WTC11 (cell line): ENCODE measurements at places on chromosomes 13 and 19. TPM values are rescaled to one million over a fixed set of nuclear protein-coding genes. Genes with fewer than 3 reads are reported as not detected.
A peak's percentile ranks its signal among the peaks of the same experiment; 100 is the strongest.

The FCAR gene
- total RNA-seq = 0.22 to 0.39 TPM in 2 of 3 replicates, not detected in the other

The ZNF554 gene
- 5.7 to 6.2 TPM (median 6.1 TPM) in 3 replicates for total RNA-seq

DNA sequence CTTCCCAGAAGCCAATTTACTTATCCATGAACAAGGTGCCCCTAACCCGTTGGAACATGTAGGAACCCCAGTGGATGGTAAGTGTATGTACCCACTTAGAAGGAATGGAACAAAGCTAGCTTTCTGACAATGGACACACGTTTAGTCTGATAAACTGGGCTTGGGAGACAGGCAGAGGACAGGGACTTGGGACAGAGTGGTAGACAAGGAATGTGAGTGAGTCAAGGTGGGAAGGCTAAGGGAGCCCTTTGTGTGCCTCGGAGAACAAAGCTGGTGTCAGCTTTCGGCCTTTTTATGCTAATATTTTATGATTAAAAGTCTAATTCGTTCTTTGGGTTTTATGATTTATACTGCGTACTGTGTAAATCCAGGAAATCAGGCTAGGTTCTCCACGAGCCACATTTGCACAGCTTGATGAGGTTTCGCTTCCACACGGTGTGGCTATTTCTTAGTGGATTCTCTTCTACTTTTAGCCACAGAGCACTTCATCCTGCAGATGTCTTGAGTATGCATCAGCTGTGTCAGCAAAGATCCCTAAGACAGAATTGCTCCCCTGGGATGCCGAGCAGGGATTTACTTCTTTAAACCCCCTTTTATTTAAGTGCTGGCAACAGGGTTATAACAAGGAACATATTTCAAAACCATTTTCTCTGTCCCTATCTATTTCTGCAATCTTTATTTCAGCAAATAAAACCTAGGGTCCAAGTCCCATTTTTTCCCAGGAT lies 258.5 kb downstream of the DLEU7 start:
- no peak for DNase-seq

DNA sequence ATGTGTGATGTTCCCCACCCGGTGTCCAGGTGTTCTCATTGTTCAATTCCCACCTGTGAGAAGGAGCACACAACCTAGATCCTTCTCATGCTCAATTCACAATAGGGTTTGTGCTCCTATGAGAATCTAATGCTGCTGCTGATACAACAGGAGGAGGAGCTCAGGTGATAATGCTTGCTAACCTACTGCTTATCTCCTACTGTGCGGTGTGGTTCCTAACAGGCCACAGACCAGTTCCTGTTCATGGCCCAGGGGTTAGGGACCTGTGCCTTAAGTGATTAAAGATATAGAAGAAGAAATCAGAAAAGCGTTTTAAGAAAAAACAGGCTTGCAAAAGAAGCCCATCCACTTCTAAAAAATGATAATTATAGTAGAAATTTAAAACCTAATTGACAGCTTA lies 17.5 kb downstream of the DLEU7 start:
- DNase-seq = no peak

- no peak for DNase-seq
These were observed 522 bp upstream of the CHMP2A start for GRCh38 chr19:58555369-58555885.

GRCh38 chr19:38692458-38693379 lies 45.3 kb downstream of the ACTN4 start:
- no peak for DNase-seq

DNA sequence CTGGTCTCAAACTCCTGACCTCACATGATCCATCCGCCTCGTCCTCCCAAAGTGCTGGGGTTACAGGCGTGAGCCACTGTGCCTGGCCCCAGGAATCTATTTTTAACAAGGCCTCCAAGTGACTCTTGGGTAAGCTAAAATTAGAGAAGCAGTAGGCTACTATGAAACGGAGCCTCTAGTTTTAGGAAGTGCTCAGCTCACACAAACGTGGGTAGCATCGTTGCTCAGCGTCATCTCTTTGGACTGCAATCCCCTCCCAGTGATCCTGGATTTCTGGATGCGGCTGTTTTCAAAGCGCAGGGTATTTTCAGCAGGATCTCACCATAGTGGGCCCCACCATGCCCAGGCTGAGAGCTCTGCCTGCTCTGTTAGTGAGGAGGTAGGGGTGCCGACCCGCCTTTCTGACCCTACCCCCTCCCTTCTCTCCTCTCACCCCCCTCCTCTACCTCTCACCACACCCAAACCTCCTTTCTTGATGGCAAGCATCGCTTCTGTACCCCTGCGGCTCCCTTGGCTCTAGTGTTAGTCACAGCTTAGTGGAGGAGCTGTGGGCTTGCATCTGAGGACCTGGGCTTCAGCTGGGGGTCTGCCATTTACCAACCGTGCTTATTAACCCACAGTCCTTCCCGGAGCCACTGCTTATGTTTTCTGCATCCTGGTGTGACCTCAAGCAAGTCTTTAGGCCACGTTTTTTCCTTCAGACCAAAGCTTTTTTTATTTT lies 34.2 kb downstream of the GJA3 start:
- DNase-seq = no peak

DNA sequence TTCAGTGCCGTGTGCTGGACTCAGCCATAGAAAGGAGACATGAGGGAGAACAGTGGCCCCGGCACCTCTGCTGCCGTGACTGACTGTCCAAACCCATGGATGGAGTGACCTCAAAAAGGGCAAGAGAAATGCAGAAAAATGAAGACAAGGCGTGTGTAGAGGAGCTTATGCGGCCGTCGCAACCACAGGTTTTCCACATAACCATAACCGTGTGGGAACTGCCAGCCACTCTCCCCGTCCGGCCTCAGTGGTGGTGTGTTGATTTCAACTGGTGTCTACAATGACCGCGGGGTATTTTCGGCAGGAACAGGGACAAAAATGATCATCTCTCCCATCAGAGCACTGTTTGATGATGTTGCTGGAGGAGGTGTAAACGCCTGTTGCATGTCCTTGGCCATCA lies 42.9 kb upstream of the F7 start:
- no peak for DNase-seq

GRCh38 chr13:97021241-97021640 lies 27.0 kb upstream of the OXGR1 start:
- no peak for DNase-seq

DNA sequence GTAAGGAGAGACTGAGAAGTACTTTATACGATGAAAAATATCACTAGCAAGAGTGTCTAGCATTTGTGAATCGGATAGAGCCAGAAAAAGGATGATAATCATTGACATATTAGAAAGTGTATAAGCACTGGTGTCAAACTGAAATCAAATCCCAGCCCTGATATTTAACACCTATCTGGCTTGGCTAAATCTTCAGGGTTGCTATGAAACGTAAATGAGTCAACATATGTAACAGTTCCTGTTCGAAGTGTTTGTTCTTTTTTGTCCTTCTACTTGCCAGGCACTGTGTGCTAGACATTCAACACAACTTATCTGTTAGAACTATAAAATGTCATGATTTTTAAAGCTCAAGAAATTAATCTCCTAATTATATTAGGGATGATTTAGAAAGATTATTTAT lies 40.8 kb downstream of the SERPINE3 start:
- DNase-seq = no peak

DNA sequence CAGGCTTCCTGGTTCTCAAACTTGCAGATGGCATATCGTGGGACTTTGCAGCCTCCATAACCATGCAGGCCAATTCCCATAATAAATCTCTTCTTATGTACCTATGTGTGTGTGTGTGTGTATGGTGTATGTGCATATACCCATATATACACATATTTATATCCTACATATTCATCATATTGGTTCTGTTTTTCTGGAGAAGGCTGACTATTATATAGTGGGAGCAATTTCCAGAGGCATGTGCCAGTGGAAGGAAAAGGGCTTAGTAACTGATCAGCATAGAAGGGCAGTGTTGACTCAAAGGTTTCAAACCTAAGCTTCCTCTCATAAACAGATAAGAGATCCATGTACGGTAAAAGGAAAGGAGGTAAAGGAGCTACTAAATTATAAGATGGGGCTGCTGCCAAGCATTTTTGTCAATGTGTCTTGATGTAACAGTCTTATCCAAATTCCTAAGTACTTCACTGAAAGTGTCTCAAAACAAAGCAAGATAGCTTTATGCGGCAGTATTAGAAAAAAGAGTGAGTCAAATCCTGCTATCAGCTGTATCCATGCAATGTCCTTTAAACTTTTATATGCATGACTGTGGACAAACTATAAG lies 432.1 kb downstream of the TBC1D4 start:
- DNase-seq = no peak

- DNase-seq = peak; percentile 38
These were observed 21.0 kb upstream of the GDF15 start for GRCh38 chr19:18364826-18365528.

DNA sequence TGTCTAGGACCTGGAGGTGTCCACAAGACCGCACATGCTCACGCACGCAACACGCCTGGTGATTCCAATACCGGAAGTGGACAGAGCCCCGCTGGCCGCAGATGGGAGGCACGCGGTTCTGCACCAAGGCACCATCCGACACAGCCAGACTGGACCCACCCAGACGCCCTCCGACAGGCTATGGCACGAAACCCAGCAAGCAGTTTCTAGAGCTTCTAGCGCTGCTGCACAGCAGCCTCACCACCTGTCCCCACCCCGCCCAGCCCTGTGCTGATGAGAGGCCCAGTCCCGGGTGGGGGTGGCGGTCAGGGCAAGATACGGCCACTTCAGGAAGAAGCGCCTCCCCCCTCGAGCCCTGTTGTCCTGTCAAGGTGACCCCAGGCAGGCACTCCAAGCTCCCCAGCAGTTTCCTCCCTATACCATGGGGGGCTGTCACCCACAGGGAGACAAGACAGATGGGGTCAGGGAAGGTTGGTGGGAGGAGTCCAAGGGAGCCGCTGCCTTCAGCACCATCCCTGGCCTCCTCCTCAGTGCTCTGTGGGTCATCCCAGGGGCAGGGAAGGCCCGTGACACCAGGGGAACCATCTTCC lies 11.3 kb downstream of the LSM4 start:
- DNase-seq = no peak

DNA sequence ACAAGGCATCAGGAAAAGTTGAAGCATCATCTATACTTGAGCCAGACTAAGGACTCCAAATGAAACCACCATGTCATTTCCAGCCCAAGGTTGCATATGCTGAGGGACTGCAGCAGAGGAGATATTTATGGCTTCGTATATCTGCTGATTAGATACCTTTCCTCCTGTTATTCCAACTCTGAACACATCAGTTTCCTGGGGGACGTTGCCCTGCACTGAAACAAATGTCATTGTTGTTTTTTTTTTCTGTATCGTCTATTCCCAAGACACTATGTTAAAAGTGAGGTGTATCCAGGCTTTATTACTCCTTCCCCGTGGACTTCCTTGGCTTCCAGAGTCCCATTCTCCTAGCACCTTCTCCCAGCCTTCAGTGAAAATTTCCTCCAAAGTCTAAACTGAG lies at the start of gene OR7A17:
TSS of gene OR7A17 (minus strand) at position 101 of the 400 bp plus-strand sequence. CDS start 4,777 bp downstream, outside the sequence.
- DNase-seq = no peak

GRCh38 chr13:67318860-67319259 lies 88.7 kb upstream of the PCDH9 start:
- DNase-seq = no peak

DNA sequence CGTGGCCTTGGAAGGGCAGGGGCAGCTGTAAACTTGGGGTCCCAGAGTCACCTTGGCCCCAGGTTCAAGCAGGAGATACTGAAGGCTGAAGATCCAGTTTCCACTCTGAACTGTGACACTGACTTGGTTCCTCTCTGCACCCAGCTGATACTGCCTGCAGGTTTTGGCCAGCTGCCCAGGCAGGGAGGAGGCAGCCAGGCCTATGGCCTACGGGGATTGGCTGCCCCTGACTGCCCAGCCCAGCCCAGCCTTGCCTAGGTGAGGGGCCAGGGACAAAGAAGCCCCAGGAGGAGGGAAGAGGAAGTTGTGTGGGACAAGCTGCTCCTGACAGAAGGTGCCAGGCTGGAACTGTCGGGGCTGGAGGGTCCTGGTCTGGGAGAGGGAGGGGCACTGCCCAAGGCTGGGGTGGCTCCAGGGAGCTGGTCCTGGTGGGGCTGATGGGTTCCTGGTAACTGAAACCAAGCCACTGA lies 51.7 kb upstream of the CYP4F8 start:
- no peak for DNase-seq

GRCh38 chr19:3606174-3606689 lies 443 bp downstream of the TBXA2R start:
- DNase-seq = peak; percentile 49

- DNase-seq = peak; percentile 92
These were observed at the start of gene EPS8L1 for GRCh38 chr19:55075371-55075998. Gene EPS8L1, plus strand, starts transcription at chr19:55075869. Its CDS starts 576 bp downstream, at chr19:55076445.

DNA sequence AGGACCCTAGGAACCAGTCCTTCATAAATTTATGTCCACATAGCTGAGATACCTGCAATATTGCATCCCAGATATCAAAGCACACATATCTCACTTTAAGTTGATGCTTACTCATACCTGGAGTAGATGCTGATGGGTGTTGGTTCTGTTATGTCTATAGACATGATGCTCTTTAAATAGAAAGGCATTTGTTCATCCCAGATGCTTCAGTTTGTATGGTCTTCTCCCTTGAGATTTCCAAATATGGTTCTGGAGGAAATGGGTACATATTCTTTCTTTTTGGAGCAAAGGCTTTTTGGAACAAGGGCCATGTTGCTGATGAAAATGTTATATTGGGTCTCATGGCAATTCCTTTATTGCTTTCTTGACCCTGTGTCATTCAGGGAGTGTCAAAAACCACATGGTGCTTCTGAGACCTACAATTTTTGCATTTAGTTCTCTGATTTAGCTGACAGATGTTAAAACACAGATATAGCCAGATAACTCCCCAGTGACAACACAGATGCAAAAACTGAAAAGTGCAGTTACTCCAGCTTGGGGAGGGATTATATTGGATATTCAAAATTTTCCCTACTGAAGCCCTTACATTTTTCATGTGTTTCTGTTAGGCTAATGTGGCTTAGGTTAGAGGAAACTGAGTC lies 211.4 kb downstream of the KCNRG start:
- DNase-seq = no peak

DNA sequence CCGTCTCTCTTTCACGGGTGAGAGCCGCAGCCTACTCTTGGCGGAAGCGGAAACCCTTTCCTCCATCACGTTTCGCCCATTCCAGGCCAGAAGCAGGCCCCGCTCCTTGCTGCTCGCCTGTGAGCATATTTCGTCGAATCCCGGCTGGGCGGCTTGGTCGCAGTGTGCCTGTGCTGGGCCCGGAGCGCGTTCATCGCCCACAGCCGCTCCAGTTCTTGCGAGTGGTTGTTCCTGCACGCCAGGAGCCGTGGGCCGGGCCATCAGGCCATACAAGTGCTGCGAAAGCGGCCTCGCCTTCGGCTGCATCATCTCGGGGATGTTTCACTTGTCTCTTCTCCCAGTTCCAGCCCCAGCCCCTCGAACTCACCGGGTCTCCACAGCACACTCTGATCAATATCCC lies 65.0 kb downstream of the ZNF627 start:
- DNase-seq = no peak

GRCh38 chr19:39070888-39071287 lies 13.3 kb upstream of the ACP7 start:
- DNase-seq = no peak
